ENCODE measurements at places on chromosomes 6 and 20.

GRCh38 chr6:160519603-160520042, 144.5 kb downstream of the LPA start:
- no peak for DNase-seq

DNA sequence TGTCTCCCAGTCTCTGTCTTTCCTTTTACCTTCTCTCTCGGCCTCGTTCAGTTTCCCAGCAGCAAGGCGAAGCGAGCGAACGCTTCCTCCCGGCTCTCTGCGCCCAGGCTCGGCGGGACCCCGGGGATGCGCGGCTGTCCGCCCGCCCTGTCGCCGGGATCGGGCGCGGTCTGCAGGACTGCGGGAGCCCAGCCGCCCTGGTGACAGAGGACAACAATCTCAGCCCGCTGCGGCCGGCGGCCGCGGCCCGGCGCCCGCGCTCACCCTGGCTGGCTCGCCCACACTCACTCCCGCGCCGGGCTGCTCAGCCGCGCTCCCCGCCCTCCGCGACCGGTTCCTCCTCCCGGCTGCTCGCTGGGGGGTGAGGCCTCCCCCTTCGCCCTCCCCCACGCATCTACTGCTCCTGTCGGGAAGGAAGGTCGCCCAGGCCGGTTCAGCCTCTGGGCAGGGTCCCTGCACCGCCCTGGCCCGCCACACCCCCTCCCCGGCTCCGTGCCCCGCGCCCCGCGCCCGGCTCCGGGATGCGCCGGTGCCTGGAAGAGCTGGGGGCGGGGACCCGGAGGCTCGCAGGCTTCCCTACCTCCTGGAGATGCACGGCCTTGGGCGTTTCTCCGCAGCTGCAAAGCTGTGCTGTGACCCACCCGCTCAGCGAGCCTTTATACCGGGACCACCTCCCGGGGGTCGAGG, 410 bp downstream of the SYNE1 start:
- no peak for DNase-seq

- no peak for DNase-seq
Measured at GRCh38 chr6:97969065-97969464, 686.0 kb upstream of the MMS22L start.

DNA sequence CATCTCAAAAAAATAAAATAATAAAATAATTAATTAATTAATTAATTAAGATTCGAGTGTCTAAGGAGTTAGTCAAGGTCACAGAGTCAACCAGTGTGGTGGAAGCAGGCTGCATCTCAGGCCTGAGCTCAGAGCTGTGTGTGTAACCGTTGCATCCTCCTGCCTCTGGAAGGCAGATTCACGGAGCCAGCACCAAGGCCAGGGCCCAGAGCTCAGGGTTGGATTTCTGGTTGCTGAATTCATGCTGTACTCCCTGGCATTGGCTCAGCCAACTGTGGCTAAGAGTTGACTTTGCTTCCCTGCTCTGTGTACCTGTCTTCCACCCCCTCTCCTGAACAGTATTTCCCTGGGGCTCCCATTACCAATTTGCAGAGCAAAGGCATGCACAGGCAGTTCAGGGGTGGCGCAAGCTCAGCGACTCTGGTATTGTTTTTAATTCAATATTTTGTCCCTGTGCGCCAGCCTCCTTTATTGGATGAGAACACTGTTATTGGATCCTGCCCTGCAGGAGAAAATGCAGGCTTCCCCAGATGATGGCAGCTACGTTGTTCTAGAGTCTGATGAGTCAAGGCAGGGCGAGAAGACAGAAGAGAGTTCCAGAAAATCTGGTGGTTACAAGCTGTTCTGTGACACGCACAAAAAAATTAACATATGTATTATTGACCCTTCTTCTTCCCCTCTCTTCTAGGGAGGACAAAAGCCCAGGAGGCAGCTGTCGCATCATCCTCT, 12.3 kb upstream of the CTNNBL1 start:
- no peak for DNase-seq

GRCh38 chr6:22251348-22251747, 45.5 kb downstream of the PRL start:
- no peak for DNase-seq

DNA sequence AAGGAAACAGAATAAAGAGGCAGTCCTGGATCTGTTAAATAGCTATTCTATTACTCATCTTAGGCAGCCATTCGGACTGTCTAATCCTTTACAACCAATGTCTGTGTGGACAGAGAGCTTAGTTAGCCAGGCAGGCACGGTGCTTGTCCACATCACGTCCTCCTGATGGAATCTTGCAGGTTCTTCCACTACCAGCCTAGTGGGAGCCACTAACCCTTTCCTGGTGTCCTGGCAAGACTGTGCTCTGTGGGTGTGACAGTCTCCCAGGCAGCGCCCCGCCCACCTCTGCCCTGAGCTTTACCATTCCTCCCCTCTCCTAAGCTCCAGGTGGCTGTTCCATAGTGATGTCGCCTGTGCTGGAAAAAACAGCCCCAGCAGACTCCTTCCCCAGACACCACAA, 78.3 kb upstream of the CLDN20 start:
- DNase-seq: no peak

GRCh38 chr20:41903586-41903985, 285.4 kb upstream of the CHD6 start:
- DNase-seq: no peak

DNA sequence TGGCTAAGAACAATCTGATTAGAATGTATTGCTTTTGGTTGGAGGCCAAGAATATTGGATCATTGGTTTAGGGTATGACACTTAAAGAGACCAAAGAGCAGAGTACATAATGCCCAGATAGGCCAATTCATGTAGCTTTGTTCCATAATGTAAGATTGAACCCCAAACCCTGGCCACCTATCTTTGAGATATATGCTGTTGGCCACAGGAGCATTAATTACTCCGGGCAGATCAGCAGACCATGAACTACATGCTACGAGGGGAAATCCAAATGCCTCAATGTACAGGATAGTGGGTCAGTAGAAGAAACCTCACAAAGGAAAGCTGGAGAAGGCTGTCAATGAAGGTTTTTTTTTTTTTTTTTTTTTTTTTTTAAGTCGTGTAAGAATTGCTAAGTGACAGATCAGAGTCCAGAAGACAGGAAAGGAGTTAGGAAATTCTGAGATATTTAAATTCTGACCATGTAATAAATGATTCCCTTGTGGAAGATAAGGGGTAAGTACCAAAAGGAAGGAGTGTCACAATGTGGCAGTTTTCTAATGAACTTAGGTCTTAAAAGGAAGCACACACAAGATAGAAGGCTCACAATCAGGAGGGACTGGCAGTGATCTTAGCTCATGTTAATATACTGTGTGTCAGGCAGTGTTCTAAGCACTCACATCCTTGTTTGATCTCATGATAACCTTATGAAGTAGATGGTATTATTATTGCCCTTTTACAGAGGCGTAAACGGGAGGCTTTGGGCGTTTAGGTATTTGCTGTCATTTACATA, 61.4 kb downstream of the CARMIL1 start:
- DNase-seq: no peak

DNA sequence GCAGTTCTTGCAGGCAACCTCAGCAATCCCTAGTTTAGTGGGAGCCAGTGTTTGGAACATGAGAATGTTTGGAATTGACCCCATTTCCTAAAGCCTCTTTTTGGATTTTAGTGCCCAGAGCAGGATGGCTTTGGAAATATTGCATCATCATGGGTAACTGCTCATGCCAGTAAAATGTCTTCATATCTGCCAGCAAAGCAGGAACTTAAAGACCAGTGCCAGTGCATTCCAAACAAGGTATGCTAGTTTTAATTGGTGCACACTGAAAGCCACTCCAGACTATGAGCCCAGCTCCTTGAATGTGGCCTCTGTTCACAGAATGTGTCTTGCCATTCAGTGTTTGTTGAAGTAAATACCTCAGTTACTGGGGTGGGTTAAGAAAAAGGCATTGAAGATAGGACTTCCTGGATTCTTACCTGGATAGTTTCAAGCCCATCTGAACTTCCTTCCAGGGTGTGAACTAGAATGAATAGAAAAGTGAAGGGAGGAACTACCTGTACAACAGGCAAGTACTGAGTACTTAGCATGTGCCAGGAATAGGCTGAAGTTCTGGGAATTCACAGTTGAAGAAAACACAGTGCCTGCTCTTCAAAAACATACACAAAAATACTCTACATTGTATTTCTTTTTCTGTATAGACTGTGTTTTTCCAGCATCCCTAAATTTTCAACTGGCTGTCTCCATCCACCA, 70.5 kb downstream of the COL19A1 start:
- DNase-seq: no peak

DNA sequence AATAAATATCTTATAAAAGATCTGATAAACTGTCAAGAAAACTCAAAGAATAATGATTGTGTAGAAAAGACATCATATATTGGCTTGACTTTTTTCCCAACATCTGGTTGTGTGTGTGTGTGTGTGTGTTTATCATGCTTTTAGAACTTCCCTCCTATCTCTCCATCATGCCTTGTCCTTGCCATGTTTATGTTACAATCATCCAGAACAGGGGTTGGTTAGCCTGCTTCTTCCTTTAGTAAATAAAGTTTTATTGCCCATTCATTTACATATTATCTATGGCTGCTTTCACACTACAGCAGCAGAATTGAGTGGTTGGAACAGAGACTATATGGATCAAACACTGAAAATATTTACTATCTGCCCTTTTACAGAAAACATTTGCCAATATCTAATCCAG, 52.8 kb upstream of the RIPOR2 start:
- no peak for DNase-seq

DNA sequence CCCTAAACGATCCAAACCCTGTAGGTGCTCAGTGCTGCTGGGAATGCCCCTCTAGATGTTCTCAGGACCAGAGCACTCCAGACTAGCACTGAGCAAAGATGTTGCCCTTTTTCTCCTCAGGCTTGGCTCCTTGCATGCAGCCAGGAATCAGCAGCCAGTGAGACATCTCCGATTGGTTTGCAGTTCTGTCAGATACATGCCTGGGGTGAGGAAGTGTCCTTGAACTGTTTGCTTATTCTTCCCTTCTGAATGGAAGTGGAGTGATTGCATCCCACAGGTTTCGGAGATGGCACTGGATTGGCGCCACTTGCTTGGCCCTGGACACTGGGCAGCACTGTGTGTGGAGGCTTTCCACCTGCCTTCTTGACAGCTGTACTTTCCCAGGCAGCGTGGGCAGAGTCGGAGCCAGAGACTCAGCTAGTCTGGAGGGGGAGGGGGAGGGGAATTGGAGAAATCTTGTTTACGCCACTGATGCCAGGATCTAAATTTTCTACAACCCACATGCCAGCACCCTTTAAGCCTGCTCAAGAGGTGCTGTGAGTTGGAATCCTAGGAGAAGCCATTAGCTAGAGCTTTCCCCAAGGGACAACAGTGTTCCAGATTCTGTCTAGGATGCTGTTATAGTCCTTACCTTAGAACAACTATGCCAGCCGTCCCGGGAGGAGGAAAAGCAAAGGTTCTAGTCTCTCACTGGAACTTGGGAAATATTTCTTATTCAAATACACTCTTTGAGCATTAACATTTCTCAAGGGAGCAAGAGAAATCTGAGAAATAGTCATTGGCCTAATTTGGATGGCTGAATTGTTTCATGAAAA, 49.2 kb upstream of the SASH1 start:
- DNase-seq: no peak

DNA sequence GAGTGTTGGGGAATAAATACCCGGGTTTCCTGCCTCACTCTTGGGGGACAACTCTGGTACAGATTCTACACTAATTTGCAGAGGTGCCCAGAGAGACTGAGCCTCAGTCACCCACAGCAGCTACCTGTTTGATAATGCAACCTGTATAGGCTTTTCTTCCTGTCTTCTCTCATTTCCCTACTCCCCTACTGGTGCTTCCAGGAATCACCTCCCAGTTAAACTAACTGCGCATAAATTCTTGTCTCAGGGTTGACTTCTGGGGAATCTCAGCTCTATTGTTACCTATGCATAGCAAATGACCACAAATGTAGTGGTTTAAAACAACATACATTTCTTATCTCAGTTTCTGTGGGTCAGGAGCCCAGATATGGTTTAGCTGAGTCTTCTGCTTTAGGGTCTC, 11.3 kb downstream of the OCSTAMP start:
- DNase-seq: no peak

DNA sequence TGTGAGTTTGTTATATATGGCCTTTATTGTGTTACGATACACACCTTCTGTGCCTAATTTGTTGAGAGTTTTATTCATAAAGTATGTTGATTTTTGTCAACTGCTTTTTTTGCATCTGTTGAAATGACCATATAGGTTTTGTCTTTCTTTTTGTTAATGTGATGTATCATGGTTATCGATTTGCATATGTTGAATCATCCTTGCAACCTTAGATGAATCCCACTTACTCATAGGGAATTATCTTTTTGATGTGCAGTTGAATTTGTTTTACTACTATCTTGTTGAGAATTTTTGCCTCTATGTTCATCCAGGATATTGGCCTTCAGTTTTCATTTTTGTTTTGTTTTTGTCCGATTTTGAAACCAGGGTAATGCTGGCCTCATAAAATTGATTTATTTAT, 45.7 kb upstream of the TPD52L1 start:
- no peak for DNase-seq

DNA sequence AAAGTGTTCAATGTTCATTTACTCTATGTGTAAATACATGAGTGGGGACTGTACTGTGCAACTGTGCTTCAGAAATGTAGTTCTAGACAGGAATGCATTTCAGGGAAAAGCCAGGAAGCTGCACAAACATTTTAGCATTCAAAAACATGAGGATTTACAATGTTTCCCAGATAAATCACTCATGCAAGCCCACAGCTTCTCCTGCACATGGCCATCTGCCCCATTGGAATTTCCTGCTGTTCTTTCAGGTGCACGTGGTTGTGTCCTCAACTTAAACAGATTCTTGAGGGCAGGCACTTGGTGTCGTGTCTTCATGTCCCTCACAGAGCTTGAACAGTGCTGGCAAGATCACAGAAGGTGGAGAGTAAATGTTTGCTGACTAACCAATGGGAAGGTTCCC, 101.5 kb downstream of the UNC5CL start:
- no peak for DNase-seq

- DNase-seq: no peak
Measured at GRCh38 chr6:81340946-81341345, 411.5 kb downstream of the TENT5A start.

DNA sequence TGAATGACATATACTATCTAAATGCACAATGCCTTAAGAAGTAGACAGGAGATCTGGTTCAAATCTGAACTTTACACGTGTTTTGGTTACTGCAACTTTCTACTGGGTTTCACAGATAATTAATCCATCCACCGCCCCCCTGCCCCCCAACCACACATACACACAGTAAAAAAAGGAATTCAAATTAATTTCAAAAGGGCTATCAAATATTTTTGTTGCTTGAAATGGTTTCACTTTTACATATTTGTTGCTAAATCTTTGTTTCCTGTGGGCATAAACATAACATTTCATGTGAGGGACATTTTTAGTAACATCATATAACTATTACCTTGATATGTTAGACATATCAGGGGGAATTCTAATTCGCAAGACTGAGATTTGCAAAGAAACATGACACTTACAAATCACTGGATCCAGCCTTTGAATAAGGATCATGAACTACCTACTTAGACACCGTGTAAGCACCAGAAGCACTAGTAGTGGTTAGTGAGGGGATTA, 7.5 kb downstream of the NEDD9 start:
- no peak for DNase-seq

GRCh38 chr6:169293196-169293595, 39.5 kb upstream of the THBS2 start:
- DNase-seq: no peak

DNA sequence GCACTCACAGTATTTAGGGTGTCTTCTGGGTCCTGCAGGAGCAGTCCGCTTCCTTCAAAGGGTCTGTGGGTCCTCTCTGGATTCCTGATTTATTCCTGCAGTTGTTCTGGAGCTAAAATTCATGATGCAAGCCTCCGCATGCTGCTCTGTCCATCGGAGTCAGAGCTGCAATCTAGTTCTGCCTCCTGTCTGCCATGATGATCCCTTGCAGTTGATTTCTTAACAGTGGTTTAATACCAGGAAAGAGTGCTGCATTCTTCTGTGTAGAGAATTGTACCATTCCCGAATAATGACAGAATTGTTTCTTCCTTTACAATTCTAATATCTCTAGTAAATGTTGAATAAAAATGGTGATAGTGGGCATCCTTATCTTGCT, 72.0 kb upstream of the B3GAT2 start:
- no peak for DNase-seq

Data from cortex of kidney (tissue), 1 donor.